ENCODE measurements at places on chromosomes 4 and X.

- no peak for DNase-seq
Observed at GRCh38 chr4:10664408-10664807, 20.2 kb downstream of the CLNK start.

GRCh38 chr4:169098969-169099690, 89.1 kb upstream of the CBR4 start:
- DNase-seq: no peak

- no peak for DNase-seq
Observed at GRCh38 chr4:185657699-185658098, 122.4 kb upstream of the PDLIM3 start.

DNA sequence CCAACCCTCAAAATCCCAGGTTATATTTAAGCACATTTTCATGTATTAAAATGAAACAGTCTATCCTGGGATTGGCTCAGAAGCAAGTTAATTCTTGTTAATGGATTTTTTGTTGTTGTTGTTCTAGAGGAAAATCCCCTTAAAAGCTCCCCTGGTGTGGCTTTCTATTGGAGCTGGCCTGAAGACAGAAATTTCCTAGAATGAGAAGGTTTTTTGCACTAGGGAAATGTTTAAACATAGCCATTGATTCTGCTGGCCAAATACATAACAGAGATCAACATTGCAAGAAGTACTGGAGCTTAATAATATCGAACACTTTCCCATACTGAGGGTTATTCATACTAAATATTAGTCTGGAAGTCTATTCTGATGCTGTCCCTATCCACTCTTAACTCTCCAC, 148.8 kb upstream of the PCDH18 start:
- DNase-seq: no peak

DNA sequence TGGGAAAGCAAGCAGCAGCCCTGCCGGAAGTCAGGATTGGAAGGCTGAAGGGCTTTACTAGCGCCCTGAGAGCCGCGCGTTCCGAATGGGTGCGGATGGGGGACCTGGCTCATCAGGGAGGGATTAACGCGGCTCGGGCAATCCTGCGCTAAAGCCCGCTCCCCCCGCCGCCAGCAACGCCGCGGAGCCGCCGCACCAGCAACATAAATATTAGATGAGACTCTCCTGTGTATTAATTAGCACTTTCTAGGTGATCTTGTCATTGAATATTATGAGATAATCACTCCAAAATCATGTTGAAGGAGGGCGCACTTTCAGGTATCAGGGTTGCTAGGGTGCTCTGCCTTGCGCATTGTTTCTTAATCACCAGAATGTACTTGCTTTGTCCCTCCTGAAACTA, 357.2 kb upstream of the FAM241A start:
- DNase-seq: no peak

DNA sequence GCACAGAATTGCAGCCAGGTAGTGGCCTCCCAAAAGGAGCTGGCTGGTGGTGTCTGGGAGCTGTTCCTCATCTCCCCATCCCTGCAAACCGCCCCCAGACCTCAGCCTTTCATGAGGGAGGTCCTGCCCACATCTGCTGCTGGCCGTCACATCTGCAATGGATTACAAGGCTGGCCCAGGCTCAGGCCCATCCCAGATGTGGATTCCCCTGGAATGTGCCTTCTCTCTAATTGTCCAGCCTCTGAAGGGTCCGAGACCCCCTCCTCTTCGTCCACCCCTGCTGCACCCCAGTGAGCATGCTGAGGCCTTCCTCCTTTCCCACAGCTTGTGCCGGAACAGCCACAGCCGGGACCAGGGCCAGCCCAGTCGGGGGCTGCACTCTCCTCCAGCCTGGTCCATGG, 115.0 kb upstream of the NALF2 start:
- no peak for DNase-seq

- DNase-seq: no peak
Observed at GRCh38 chr4:86302830-86303229, 57.0 kb downstream of the MAPK10 start.

GRCh38 chr4:99754756-99755155, 61.9 kb upstream of the DAPP1 start:
- DNase-seq: no peak

- DNase-seq: no peak
Observed at GRCh38 chr4:172323288-172323687, 510.1 kb downstream of the GALNTL6 start.

DNA sequence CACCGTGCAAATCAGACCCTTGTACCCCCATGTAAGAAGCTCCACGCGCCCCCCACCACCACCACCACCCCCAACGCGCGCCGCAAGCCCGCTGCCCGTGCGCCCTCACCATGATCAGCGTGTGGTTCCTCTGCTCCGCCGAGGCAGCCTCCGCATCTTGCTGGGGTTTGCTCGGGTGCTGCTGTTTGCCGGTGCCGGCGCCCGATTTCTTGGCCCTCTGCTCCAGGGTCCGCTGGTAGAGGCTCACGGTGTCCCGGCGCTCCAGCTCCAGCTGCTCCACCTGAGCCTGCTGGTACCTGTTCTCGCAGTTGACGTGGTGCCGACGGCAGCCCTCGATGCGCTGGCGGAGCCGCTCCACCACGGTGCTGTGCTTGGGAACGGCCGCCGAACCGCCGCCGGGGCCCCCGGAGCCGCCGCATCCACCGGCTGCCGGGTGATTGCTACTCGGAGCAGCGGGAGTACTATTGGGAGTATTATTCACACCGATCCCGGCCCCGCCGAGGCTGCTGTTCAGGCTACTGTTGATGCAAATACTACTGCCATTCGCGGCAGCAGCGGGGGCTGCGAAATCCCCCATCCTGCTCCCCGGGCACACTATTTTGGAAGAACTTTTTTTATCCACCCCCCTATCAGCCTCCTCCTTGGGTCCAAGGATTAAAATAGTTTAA, 1.1 kb downstream of the MAML3 start:
- no peak for DNase-seq
